Progenitor cell of endocrine pancreas (in vitro differentiated cells): ENCODE measurements at places on chromosomes 7 and 10.
A peak's percentile ranks its signal among the peaks of the same experiment; 100 is the strongest.

DNA sequence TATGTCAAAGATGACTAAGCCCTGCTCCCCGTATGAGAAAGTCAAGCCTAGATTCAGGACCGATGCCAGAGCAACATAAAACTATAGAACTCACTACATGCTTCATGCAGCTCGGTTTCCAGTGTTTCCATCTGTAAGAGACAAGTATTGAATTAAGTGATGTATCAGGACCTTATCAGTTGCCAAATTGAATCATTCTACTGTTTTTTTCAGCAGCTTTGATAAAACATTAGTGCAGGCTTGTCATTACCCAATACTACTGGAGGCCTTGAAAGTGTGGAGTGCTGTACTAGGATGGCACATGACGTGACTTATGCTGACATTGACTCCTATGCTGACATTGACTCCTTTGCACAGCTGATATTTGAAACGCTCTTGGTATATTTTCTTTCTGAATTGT lies 10.8 kb upstream of the NRP1 start:
- no peak for DNase-seq

- DNase-seq = no peak
Measured at GRCh38 chr7:534075-534474, 14.4 kb upstream of the PDGFA start.

- peak; percentile 80 for DNase-seq
Measured at GRCh38 chr10:97210543-97210960, 24.8 kb upstream of the SLIT1 start.

DNA sequence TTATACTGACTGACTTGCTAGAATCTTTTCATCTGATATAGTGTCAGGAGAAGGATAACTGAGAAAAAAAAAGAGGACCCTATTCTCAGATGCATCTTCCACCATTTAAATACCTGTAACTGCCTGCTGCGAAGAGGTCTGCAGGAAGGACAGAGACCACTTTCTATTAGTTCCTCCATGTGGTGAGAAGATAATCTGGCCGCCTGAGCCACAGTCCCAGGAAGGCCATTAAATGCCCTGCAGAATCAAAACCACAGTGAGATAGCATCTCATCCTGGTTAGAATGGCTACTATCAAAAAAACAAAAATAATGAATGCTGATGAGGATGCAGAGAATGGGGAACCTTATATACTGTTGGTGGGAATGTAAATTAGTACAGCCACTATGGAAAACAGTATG lies 19.9 kb upstream of the IFIT1B start:
- DNase-seq = no peak

DNA sequence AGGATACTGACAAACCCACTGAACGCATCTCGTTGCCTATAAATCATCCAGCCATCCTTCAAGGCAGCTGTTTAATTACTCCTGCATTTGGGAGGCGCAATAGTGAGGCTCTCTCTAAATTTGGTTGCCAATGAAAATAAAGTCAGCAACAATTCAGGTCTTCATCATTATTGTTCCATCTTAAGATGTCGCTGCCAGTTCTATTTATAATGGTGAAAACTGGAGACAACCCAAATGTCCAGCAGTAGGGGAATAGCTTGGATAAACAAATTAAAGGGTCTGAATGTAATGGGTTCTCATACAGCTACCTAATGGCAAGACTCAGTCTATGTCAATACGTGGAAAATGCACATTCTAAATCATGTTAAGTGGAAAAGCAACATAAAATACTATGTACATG lies 120.1 kb upstream of the PLXNA4 start:
- no peak for DNase-seq

- peak; percentile 91 for DNase-seq
Measured at GRCh38 chr7:30938435-30939316, 25.1 kb upstream of the GHRHR start.

DNA sequence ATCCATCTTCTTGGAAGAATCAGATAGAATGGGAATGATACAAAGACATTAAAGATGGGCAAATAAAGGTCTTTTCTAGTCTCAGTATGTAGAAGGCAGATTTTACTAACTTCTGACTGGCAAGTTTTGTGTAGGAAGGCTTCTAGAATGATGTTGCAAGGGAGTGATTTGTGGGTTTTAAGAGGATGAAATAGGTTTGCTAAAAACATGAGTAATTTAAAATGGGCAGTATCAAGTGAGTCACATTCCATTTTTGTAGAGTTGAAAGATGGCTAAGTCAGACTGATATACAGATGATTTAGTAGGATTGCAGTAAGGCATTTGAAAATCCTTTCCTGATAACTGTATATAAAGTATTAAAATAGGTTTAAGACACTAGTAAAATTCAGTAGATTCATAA lies 777.4 kb downstream of the SORCS1 start:
- DNase-seq = no peak

DNA sequence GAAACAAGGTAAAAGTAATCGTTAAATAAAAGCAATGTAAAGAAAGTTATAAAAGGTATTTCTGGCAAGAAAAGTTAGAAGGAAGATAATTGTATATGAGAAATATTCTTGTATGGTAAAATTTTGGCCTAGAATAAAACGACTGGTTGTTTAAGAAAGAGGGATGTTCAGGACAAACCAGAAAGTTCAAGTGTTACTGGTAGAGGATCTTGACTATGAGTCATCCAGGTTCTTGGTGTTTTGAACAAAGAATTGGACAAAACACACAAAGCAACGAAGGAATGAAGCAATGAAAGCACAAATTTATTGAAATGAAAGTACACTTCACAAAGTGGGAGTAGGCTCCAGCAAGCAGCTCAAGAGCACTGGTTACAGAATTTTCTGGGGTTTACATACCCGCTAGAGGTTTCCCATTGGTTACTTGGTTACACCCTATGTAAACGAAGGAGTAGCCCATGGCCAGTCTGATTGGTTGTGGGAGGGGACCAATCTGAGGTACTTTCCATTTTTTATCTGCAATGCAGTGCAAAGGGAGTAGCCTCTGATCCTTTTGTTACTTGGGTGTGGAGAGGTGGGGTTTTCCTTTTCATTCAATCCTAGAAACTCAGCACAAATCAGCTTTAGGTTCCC lies 22.4 kb upstream of the GARS1 start:
- no peak for DNase-seq

- DNase-seq = no peak
Measured at GRCh38 chr7:4823441-4824119, 38.2 kb downstream of the PAPOLB start.

GRCh38 chr10:79295563-79295962 lies 51.7 kb upstream of the PPIF start:
- no peak for DNase-seq

DNA sequence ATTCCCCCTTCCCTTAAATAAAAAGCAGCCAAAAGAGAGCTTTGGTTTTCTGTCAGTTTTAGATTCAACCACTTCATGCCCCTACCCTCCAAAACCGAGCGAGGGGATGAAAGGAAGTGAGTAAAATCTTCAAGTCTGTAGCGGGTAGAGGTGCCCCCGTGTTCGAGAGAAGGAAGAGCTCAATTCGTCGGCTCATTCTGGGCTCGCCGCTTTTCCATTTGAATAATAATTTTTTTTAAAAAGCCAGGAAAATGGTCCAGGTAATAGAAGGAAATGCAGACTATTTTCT lies 436.2 kb upstream of the GALNT17 start:
- DNase-seq = no peak

DNA sequence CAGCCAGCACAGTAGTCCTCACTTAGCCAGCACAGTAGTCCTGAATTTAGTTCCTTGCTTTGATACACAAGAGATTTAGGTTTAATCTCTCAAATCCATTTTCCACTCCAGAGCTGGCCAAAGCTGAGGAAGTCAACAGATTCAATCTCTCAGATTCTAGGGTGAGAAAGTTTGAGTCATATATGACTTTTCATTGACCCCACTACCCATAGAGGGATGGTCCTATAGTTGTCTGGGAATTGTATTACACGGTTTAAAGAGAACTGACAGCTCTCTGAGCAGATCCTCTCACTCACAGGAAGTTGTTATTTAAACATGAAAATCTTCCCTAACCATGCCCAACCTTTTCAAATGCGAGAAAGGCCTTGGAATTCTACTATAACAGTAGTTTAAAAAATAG lies 641.8 kb upstream of the SEMA3D start:
- no peak for DNase-seq

DNA sequence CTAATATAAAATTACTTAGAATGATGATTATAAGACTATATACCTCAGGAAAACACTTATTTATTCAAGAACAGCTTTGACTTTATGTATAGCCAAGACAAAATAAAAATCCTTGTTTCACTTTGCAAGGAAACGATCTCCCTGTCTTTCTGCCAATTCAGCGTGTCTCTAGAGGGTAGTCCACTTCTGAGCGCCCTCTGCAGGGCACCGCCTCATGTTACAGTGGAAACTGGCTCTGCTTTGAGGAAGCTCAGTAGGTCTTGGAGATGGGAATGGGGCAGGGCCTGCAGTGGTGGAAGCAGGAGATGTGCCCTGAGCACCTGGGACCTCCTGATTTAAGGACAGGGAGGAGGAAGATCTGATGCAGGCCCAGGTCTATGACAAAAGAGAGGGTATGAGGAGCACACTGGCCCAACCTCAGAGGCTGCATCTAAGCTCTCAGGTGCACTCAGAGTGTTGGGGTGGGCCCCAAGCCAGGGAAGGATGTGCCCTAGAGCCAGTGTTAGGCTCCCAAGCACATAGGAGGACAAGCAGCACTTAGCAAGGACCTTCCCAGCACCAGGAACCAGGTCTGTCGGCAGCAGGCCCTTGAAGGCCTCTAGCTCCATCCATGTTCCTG lies 481.0 kb downstream of the TNS3 start:
- DNase-seq = no peak
